ENCODE measurements at places on chromosomes 4 and X. TPM values are rescaled to one million over a fixed set of nuclear protein-coding genes. Genes with fewer than 3 reads are reported as not detected.

The XG gene
- total RNA-seq, result 5.4 TPM

The SOWAHB gene
- total RNA-seq, result 0.19 TPM

The G3BP2 gene
- 87.3 TPM for total RNA-seq

The CSN1S1 gene
- total RNA-seq, result not detected

The ODAPH gene
- not detected for total RNA-seq

The SYNPO2 gene
- total RNA-seq, result 960 TPM

Measured in posterior vena cava (tissue), 2 donors.